ENCODE measurements at places on chromosomes 3 and 15. TPM values are rescaled to one million over a fixed set of nuclear protein-coding genes. Genes with fewer than 3 reads are reported as not detected.
A peak's percentile ranks its signal among the peaks of the same experiment; 100 is the strongest.

DNA sequence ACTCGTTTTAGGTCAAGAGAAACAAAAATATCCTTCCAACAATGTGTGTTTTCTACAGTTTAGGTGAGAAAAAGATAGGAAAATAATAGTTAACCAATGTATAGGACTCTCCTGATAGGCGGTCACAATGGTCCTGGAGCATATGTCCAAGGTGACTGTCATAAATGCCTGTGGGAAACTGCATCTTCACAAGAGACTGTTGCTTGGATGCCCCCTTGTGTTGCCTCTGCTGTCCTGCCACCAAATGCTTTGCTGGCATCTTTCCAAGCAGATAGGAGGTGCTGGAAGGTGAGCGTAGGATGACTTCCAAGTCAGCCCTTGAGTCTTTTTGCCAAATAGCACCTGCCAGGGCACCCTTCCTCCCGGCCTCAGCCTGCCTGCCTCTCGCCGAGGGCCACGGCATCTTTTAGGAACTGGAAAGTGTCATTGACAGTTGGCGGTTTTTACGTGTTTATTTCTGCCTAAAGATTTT, 24.1 kb upstream of the SACM1L start:
- H3K27ac ChIP-seq: peak overlapping the region; percentile 46
- no peak for DNase-seq
- H3K4me1 ChIP-seq: peaks cover 56% of the 10 kb centered on the region
- no peaks in the 10 kb centered on the region for H3K36me3 ChIP-seq
- peak overlapping the region; percentile 18 for H3K4me3 ChIP-seq

GRCh38 chr3:172658344-172659245, 52.3 kb downstream of the NCEH1 start:
- H3K36me3 ChIP-seq: no peaks in the 10 kb centered on the region
- no peaks in the 10 kb centered on the region for H3K27me3 ChIP-seq
- H3K4me3 ChIP-seq: no peak overlapping the region
- peak overlapping the region; percentile 37 for H3K27ac ChIP-seq
- H3K4me1 ChIP-seq: no peaks in the 10 kb centered on the region

- H3K27me3 ChIP-seq: no peaks in the 10 kb centered on the region
- peaks cover under 1% of the 10 kb centered on the region for H3K4me1 ChIP-seq
- H3K36me3 ChIP-seq: no peaks in the 10 kb centered on the region
- no peak overlapping the region for H3K4me3 ChIP-seq
- DNase-seq: no peak
Measured at GRCh38 chr3:177414093-177414492, 216.8 kb upstream of the TBL1XR1 start.

Gene SV2B
- total RNA-seq: 3.2 TPM

GRCh38 chr3:126952983-126953660, 29.8 kb upstream of the PLXNA1 start:
- no peak overlapping the region for H3K4me3 ChIP-seq
- no peak overlapping the region for H3K27ac ChIP-seq
- DNase-seq: no peak
- H3K36me3 ChIP-seq: no peaks in the 10 kb centered on the region

DNA sequence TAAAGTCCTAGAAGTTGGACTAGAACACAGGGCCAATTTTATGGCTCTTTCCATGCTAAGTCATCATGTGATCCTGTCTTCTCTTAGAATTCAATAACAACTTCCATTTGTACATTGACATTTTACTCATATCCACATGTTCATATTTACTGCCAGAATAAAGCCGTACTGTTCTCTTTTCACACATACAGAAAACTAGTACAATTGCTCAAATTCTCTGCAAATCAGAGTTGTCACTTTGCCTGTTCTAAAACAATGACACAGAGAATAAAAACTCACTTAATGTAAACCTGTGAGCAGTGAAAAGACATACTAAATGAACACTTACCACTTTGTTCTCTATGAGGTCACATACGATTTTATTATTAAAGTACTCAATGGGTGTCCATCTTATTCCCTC, 3.5 kb downstream of the LDHAL6B start:
- peaks cover 19% of the 10 kb centered on the region for H3K36me3 ChIP-seq
- no peaks in the 10 kb centered on the region for H3K4me1 ChIP-seq
- peak overlapping the region; percentile 25 for H3K27ac ChIP-seq
- no peaks in the 10 kb centered on the region for H3K27me3 ChIP-seq

DNA sequence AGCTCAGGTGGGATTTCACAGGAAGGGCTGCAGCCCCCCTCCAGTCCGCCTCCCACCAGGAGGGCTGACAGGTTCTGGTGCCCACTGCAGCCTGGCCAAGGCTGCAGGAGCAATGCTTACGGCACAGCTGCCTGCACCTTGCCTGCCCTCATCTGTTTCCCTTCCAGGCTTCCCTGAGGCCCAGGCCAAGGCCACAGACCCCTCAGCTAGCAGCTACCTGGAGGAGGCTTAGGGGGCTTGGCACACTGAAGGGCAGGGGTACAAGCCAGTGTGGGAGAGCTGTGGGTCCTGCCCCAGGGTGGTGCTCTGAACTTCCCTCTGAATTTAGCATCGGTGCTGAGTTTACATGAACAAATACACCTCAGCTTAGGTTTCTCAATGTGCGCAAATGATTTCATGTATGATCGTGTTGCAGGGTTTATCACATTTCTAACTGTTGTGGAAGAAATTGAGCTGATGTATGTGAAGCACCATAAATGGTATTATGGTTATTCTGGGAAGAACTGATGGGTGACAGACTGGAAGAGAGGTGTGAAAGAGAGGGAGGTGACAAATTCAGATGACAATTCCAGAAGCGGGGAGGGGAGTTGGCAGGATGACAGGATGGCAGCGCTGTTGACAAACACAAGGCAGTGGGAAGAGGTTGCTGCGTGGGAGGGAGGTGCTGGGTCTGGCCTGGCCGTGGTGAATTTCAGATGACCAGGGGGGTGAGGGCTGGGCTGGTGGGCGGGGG, 6.1 kb downstream of the RHCG start:
- no peaks in the 10 kb centered on the region for H3K36me3 ChIP-seq
- H3K4me3 ChIP-seq: no peak overlapping the region
- no peak overlapping the region for H3K27ac ChIP-seq
- H3K4me1 ChIP-seq: no peaks in the 10 kb centered on the region
- no peaks in the 10 kb centered on the region for H3K27me3 ChIP-seq
- no peak for DNase-seq

Gene IL20RB
- total RNA-seq: 67.3 TPM

GRCh38 chr15:40239404-40239692, 485 bp downstream of the PAK6 start:
- H3K27ac ChIP-seq: peak overlapping the region; percentile 52
- H3K36me3 ChIP-seq: no peaks in the 10 kb centered on the region
- peak overlapping the region; percentile 29 for H3K4me3 ChIP-seq
- peak; percentile 88 for DNase-seq

- no peaks in the 10 kb centered on the region for H3K36me3 ChIP-seq
- no peaks in the 10 kb centered on the region for H3K27me3 ChIP-seq
- no peak for DNase-seq
Measured at GRCh38 chr3:454986-455385, 258.4 kb downstream of the CHL1 start.

GRCh38 chr3:136658946-136659682, 93.1 kb downstream of the STAG1 start:
- no peaks in the 10 kb centered on the region for H3K27me3 ChIP-seq
- DNase-seq: no peak
- no peak overlapping the region for H3K27ac ChIP-seq
- H3K4me3 ChIP-seq: no peak overlapping the region

DNA sequence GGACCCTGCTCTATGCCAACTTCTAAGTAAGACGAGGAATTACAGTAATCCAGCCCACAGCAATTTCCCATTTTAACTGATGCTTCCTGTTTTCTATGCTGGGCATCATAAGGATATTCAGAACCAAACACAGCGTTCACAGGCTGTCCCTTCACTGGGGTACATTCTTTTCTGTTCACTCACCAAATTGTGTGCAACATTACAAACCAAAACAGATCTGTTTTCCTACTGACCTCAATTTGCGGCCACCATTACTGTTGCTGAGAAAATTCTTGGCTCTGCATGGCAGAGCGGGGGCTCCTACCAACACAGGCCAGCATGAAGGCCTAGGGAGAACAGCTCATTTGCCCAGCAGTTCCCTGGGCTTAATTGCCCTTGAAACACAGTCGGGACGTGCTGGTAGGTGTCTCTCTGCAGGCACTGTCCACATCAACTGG, 76.5 kb downstream of the MYO1E start:
- H3K36me3 ChIP-seq: no peaks in the 10 kb centered on the region
- H3K27ac ChIP-seq: peak overlapping the region; percentile 87
- H3K4me3 ChIP-seq: no peak overlapping the region
- DNase-seq: no peak
- peaks cover 50% of the 10 kb centered on the region for H3K4me1 ChIP-seq
- no peaks in the 10 kb centered on the region for H3K27me3 ChIP-seq

DNA sequence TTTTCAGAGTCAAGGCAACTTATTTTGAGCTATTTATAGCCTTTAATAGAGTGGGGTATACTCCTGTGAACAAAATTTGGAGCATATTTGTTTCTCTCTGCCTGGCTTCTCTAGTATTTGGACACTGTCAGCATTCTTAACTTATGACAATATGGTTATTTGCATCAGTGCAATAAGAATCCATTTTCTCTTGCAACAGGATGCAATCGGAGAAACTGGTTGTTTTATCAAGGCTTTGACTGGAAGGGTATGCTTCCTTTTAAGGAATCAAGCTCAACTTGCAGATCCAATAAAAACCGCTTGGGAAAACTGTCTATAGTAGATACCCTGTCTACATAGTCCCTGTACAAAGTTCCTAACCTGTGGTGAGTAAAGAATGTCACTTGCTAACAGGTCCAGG, 106.7 kb downstream of the DPH6 start:
- DNase-seq: no peak
- no peaks in the 10 kb centered on the region for H3K4me1 ChIP-seq
- no peak overlapping the region for H3K4me3 ChIP-seq

- H3K4me1 ChIP-seq: peaks cover 28% of the 10 kb centered on the region
- H3K4me3 ChIP-seq: no peak overlapping the region
- H3K36me3 ChIP-seq: no peaks in the 10 kb centered on the region
- H3K27me3 ChIP-seq: no peaks in the 10 kb centered on the region
- DNase-seq: no peak
- H3K27ac ChIP-seq: no peak overlapping the region
Measured at GRCh38 chr3:136783708-136784191, 31.6 kb upstream of the STAG1 start.

Gene HCLS1
- 35.4 TPM for total RNA-seq

DNA sequence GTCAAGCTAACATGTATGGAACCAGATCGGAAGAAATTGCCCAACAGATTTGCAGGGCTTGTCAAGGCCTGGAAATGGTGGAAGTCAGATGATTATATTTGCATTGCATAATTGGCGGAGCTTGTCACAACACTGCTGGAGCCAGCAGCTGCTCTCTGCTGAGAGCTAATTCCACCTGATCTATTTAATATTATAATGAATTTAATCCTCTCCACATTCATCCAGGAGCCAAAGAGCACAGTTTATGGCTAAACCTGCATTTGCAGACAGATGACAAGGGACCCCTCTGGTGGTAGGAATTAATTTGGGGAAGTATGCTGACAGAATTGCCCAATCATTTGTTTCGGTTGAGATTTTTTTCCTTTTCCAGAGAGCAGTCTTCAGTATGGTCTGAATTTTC, 730.2 kb downstream of the TUSC7 start:
- no peaks in the 10 kb centered on the region for H3K4me1 ChIP-seq
- H3K36me3 ChIP-seq: no peaks in the 10 kb centered on the region
- H3K27ac ChIP-seq: no peak overlapping the region
- DNase-seq: no peak
- no peaks in the 10 kb centered on the region for H3K27me3 ChIP-seq
- no peak overlapping the region for H3K4me3 ChIP-seq

Gene CHL1
- 25.8 TPM for total RNA-seq

DNA sequence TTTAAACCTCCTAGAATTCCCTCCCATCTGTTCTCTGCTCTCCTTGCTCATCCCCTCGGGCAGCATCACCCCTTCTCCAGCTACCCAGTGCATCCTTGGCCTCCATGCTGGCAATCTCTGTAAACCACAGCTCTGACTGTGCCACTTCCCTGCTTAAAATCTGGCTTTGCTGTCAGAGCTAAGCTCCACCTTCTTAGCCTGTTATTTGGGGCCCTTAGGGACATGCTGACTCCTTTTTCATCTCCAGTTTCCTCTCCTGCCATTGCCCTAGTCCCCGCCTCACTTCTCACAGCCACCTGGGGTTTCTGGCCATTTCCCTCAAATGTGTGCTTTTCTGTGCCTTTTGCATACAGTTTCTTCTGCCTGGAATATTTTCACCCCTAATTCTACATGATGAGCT, 5.7 kb downstream of the SLC6A20 start:
- peaks cover 2% of the 10 kb centered on the region for H3K4me1 ChIP-seq
- H3K27ac ChIP-seq: no peak overlapping the region
- H3K27me3 ChIP-seq: no peaks in the 10 kb centered on the region
- no peaks in the 10 kb centered on the region for H3K36me3 ChIP-seq
- DNase-seq: peak; percentile 58
- no peak overlapping the region for H3K4me3 ChIP-seq

DNA sequence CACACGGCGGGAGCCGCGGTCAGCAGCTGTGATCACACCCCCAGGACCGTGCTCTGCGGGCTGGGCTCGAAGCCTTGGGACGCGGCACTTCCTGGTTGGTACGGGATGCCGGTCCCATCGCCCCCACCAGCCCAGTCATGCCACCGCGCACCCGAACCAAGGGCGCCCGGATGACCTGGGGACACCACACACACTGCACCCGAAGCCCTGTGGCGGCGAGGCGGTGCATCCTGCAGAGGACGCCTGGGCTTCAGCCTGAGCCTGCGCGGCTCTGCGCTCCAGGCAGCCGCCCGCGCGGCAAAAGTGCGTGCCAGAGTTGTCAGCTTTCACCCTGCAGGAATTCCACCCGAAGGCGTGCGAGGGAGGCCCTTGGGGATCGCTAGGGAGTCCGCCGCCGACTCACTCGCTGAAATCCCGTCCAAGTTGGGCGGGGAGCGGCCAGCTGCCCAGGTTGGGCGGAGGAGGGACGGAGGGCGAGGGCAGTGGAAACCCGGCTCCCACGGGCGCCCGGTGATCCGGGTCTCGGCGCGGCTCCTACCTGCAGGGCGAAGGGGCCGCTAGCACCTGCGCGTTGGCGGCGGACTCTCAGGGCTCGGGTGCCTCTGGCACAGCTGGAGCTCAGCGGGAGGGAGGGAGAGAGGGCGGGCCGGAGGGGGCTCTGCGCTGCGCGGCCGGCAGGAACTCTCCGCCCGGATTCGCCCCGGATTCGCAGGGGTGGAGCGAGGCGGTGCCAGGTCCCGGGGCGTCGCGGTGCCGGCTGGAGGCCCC, at the start of gene PLD1:
Gene PLD1, minus strand, starts transcription at position 623 of the 768 bp plus-strand sequence. CDS start 72,432 bp downstream, outside the sequence.
- peaks cover 40% of the 10 kb centered on the region for H3K4me1 ChIP-seq
- DNase-seq: no peak
- H3K36me3 ChIP-seq: no peaks in the 10 kb centered on the region
- H3K4me3 ChIP-seq: peak within 1 kb of the TSS; percentile 67
- no peaks in the 10 kb centered on the region for H3K27me3 ChIP-seq

GRCh38 chr3:186286114-186286513, 75.9 kb downstream of the DGKG start:
- no peaks in the 10 kb centered on the region for H3K36me3 ChIP-seq
- no peak overlapping the region for H3K27ac ChIP-seq

DNA sequence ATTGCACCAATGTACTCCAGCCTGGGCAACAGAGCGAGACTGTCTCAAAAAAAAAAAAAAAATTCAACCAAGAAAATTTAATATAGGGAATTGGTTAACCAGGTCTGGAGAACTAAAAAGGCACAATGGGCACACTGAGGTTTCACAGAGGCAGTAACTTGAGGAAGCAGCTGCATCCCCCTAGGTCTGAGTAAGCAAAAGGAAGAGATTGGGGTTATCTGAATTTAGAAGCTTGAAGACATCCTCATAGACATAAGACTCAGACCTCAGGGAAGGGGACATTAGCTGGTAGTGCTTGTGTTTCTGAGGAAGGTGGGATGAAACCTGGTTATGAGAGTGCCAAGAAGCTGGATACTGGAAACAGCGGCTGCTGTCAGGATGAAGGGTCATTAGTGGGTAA, 50.1 kb upstream of the LEKR1 start:
- no peak for DNase-seq
- no peak overlapping the region for H3K27ac ChIP-seq
- H3K36me3 ChIP-seq: no peaks in the 10 kb centered on the region
- H3K4me3 ChIP-seq: no peak overlapping the region
- H3K4me1 ChIP-seq: no peaks in the 10 kb centered on the region
- H3K27me3 ChIP-seq: no peaks in the 10 kb centered on the region

All from vagina (tissue), 2 donors.